ENCODE measurements at places on chromosomes 11 and 22.

GRCh38 chr11:117903505-117904382 is 25.5 kb downstream of the TMPRSS13 start:
- DNase-seq = no peak

GRCh38 chr11:111918390-111919256 is at the start of gene C11orf52:
Gene C11orf52 (plus strand): TSS chr11:111918913. CDS start chr11:111918973, 60 bp downstream.
- DNase-seq = no peak

GRCh38 chr11:100731471-100731870 is 44.4 kb downstream of the ARHGAP42 start:
- DNase-seq = no peak

DNA sequence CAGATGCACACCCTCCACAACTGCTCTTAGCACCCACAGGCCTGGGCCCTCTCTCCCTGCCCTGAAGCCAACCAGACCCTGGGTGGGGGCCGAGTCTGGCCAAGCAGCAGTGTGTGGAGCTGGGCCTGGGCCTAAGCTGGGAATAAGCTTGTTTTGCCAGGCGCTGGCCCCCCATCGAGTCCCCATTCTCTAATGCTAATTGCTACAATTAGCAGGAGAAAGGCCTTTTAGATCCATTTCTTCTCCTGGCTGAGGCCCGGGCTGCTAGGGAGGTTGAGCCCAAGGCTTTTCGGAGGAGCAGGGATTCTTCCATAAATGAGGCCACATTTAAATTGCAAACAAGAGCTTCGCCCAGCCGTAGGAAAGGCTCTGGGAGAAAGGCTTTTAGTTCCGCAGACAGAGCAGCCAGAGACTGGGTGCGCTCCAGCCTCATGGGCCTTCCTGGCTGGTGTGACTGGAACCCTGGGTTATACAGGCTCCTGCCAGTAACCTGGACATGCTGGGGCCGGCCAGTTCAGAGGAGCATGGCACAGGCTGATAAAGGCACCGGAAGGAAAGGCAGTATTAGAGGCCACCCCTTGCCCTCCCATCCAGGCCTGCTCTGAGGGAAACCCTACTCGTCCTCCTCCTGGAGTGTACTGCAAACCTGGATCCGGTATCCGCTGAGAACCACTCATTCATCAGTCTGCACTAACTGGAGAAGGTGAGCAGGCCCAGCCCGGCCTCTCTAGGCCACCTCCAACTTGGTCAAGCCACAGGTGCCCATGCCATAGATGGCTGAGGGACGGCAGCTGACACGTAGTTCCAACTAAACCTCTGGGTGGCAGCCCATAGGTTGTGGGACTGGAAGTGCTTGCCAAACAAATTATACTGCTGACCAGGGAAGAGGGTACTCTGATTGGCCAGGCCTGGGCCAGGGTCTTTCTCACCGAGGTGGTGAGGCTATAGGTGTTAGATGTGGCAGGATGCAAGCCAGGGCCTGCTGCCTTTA is 6.2 kb downstream of the KCNQ1OT1 start:
- no peak for DNase-seq

DNA sequence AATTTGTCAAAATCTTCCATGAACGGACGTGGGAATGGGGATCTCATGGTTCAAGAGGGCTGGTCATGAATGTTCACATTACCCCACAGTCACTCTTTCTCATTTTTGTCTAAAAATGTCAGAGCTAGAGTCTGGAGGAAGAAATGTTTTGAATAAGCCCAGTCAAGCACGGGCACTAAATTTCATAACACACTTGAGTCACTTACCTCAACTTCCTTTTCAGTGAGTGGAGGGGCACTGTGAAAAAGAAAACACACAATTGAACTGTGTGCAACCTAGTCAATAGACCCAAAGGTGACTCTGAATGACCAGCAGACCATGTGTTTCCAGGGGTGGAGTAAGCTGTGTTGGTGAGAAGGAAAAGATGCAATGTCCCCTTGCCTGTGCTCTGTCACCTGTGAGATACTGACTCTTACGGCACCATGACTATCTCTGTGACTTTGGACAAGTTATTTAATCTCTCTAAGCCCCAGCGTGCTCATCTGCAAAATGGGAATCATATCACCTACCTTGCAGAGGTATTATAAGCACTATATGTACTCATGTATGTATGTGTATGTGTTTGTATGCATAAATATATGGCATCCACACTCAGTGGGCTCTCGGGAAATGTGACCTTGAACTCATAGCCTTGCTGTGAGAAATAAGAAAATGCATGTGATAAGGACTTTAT is 38.2 kb upstream of the LYVE1 start:
- peak; percentile 57 for DNase-seq

GRCh38 chr11:83070044-83070701 is 1.5 kb downstream of the RAB30 start:
- DNase-seq = no peak

DNA sequence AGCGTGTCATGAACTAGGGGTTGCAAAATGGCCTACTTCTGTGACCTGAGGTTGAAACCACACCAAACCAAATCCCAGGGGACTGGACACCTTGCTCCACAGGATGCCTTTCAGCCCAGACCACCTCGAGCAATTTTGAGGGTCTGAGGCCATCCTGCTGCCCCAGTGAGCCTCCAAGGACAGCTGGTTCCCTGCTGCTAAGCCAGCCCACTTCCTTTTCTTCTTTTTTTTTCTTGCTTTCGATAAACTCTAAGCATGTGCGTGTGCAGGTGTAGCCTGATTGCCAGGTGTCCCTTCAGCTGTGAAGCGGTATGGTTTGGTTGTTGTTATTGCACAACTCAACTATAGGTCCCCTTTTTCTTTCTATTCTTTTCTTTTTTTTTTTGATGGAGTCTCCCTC is 2.7 kb downstream of the CRYBB1 start:
- DNase-seq = peak; percentile 49

GRCh38 chr11:43685440-43685839 is 4.9 kb downstream of the HSD17B12 start:
- no peak for DNase-seq

DNA sequence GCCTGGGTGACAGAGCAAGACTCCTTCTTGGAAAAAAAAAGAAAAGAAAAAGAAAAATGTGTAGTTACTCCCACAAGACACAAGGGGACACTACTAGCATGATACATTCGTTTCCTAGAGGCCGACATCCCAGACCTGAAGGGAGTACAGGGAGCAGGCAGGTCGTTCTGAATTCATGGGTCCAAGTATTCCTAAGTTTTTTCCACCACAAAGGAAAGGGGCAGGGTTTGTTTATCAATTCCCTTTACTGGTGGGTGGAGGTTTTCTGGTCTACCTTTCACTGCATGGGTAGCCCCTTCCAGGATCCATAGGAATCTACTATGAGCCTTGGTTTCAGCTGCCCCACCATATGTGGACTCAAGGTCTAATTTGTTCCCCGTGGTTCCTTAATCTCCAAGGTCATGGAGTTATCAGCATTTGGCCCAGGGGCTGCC is 11.8 kb downstream of the TIGD3 start:
- DNase-seq = peak; percentile 86

- DNase-seq = no peak
Measured at GRCh38 chr11:78954261-78954660, 379.6 kb upstream of the NARS2 start.

- DNase-seq = peak; percentile 68
Measured at GRCh38 chr22:35400501-35400790, 506 bp downstream of the MCM5 start.

DNA sequence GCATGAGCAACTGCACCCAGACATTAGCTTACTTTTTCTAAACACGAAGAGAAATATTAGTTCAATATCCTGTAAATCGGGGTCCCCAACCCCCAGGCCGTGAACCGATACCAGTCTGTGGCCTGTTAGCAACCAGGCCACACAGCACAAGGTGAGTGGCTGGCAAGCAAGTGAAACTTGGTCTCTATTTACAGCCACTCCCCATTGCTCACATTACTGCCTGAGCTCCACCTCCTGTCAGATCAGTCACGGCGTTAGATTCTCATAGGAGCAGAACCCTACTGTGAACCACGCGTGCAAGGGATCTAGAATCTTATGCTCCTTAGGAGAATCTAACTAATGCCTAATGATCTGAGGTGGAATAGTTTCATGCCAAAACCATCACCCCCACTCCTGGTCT is 27.8 kb upstream of the DEPDC7 start:
- DNase-seq = no peak

GRCh38 chr22:25970999-25971811 is 198.1 kb upstream of the SEZ6L start:
- no peak for DNase-seq

- no peak for DNase-seq
Measured at GRCh38 chr22:38304526-38304925, 12.7 kb downstream of the CSNK1E start.

DNA sequence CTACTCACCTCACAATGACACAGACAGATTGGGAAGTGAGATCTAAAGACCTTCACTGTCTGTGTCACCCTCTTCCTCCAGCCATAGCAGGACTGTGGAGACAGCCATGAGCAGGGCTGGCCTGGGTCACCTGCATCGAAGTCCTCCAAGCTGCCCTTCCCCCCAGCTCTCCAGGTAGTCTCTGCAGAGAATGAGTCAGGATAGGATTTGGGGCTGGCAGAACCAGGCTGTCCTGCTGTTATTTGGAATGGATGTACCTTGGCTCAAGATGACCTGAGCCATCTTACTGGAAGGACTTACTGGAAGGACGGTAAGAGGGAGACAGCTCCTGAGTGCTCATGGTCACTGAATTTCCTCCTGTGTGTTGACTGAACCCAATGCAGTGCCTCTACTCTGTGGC is 29.2 kb downstream of the GGTLC2 start:
- DNase-seq = no peak

DNA sequence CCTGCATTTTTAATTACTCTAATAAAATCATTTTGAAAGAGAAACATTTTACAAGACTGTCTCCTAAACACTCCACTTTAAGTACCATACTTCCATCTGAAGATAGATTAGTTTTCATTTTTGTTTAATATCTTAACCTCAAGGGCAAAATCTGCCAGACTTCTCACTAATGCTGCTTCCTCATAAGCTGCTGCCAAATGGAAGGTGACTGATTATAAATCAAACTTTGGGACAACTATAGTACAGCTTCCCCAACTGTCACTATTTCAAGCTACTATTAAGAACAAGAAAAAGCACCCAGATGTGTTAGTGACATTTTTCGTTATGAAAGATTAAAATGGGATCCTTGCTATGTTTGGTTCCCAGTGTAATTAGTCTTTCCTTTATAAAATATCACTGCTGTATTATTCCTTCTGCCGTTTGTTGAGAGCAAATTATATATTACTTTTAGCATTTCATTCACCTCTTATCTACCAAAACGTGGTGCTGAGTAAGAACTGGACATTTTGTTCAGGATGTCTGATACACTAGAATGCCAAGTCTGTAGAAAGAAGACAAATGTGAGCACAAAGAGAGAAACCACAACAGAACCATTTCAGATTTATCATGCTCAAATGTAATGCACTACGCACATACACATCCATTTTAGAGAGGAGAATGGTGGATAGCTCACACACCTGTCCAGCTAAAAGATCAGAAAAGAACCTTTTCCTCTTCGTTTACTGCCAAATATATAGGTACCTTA is 312.2 kb upstream of the C11orf87 start:
- DNase-seq = no peak

GRCh38 chr11:128184981-128185380 is 402.4 kb downstream of the ETS1 start:
- no peak for DNase-seq

DNA sequence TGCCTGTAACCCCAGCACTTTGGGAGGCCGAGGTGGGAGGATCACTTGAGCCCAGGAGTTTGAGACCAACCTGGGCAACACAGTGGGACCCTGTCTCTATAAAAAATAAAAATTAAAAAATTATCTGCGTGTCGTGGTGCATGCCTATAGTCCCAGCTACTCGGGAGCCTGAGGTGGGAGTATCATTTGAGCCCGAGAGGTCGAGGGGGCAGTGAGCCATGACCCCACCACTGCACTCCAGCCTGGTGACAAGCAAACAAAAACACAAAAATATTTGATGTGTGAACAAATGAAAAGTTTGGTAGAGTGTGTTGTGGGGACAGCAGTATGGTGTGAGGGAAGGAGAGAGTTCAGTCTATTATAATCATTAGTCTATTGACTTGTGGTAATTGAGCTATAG is 90.8 kb upstream of the PARVA start:
- DNase-seq = no peak

DNA sequence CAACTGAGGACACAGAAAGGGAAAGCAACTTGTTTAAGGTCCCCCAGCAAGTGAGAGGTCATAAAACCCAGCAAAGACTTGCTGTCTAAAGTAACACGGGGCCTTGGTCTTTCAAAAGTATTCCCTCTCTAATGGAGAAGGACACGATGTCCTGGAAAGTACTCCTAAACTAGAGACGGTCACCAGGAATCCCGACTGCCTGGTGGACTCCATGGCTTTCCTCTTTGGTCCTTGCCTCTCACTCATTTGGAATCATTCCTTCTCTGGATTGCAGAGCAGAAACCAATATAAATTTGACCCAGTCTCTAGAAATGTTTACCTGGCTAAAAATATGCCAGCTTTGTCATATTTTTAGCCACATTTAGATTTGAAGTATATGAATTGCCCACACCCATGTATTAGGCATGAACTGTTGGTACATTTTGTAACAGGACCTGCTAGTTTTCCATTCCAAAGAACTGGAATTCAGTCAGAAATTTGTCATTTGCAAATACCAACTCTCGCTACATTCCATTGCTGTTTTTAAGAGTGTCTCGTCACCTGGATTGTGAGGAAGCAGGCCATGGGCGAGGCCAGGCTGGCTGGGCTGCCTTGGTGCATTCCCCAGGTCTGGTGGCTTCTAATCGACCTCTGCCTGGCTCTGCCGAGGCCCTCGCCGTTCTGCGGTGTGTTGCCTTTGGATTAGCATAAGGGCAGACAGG is 12.9 kb downstream of the NAV2 start:
- DNase-seq = no peak

Measured in Karpas-422 (cell line).